Retinal pigment epithelial cell (primary cell): ENCODE measurements at places on chromosomes 1 and 21.
A peak's percentile ranks its signal among the peaks of the same experiment; 100 is the strongest.

- no peak for DNase-seq
Measured at GRCh38 chr1:112318698-112319370, 77.2 kb upstream of the CTTNBP2NL start.

DNA sequence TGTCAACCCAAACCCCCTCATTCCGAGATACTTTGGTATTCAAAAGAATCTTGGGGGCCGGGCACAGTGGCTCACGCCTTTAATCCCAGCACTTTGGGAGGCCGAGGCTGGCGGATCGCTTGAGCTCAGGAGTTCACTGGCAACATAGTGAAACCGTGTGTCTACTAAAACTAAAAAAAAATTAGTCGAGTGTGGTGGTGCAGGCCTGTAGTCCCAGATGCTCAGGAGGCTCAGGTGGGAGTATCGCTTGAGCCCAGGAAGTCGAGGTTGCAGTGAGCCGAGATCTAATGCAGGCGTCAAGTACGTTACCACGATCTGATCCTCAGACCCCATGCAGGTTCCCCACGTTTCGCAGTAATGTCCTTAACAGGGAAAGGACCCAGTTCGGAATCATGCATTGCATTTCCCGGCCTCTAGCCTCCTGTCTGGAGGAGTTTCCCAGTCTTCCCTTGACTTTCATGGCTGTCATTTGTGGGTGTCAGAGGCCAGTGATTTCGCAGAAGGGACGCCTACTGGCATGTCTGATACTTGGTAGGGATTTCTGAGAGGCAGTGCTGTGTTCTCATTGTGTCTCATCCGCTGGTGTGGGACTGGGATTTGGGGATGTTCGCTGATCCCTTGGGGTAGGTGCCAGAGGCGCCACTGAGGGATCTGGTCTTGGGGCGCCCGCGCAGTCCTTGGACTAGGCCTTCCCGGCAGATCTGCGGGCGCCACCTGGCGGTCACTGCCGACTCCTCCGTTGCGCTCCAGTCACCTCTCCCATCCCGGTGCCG lies 39.3 kb upstream of the HMGN1 start:
- DNase-seq = peak; percentile 33

GRCh38 chr1:9182784-9183257 lies 51.8 kb upstream of the H6PD start:
- no peak for DNase-seq

- no peak for DNase-seq
Measured at GRCh38 chr1:154342132-154342531, 16.8 kb downstream of the ATP8B2 start.

DNA sequence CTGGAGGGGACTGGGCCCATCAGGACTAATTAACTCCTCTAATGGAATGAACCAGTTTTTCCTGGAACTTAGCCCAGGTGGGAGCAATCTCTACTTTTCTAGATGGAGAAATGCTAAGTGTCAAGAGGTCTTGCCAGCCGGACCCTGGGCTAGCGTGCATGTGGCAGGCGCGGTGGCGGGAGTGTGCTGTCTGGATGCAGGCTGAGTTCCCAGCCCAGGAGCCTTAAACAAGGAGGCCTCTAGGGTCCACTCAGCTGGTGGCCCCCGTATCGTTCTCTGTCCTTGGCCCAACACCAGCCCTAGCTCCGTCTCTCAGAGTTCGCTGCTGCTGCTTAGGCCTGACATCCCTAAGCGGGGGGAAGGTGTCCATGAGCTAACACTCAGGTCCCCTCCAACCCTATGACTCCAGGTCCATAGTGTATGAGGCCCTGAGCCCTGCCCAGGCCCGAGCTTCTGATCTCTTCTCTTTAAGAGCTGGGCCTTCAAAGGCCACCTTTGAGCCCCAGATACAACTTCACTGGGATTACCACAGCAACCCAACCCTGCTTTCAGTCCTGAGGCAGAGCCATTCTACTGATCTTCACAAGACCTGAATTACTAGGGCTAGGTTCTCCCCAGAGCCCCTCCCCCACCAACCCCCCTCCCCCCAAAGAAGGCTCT lies 3.7 kb upstream of the KCNC4 start:
- DNase-seq = no peak

- DNase-seq = no peak
Measured at GRCh38 chr1:84344286-84344685, 42.8 kb downstream of the SAMD13 start.

- no peak for DNase-seq
Measured at GRCh38 chr1:202289009-202289408, 52.7 kb downstream of the UBE2T start.

DNA sequence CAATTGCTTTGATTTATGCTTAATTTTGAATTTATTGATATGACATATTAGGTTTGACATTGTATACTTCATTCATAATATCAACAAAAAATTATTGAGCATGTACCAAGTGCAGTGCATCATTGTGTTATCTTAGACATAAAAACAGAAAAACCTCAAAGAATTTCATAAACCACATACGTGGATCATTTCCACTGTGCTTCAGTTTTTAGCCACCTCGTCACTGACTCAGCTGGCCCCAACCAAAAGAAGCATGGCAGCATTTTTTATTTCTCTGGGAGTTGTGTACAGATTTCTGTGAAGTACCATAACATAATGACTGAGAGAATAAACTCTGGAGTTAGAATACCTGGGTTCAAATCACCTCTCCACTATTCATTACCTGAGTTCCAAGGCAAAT lies 95.6 kb upstream of the C1orf87 start:
- DNase-seq = no peak

GRCh38 chr1:99650773-99651437 lies 5.0 kb downstream of the PALMD start:
- peak; percentile 77 for DNase-seq

GRCh38 chr1:209845408-209845725 lies 17.6 kb downstream of the UTP25 start:
- no peak for DNase-seq

DNA sequence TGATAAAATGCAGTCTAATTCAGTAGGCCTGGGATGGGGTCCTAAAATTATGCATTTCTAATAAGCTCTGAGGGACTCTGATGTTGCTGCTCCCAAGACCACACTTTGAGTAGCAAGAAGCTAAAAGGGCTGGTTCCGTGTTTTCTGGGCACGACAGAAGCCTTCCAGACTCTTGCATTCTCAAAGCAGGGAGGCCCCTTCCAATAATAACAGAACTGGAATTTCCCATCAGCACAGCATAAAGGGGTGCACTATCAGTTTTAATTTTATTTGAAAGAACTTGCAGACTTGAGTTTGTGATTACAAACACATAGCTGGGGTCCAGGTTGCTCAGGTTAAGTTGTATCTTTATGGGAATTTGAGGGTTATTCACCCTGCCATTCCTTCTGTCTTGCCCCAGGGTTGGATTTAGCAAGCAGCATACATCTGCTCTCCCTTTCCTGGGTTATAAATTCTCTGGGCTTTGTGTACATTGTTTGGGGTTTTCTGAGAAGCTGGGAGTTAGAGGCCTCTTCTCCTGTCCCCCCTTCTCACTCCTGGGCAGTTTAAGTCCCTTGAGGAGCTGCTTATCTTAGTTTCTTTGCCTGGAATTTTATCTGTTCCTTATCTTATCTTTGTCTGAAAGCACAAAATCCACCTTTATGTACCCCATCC lies 94.2 kb upstream of the SLC2A1 start:
- DNase-seq = no peak

GRCh38 chr21:26599261-26599660 lies 26.2 kb upstream of the CYYR1 start:
- DNase-seq = no peak

- no peak for DNase-seq
Measured at GRCh38 chr1:10651389-10651766, 145.1 kb downstream of the CASZ1 start.

- no peak for DNase-seq
Measured at GRCh38 chr1:5029136-5029535, 374.7 kb downstream of the AJAP1 start.

- no peak for DNase-seq
Measured at GRCh38 chr1:13435458-13435857, 25.2 kb downstream of the PRAMEF20 start.

- DNase-seq = no peak
Measured at GRCh38 chr1:232835166-232835565, 29.9 kb downstream of the MAP10 start.

- no peak for DNase-seq
Measured at GRCh38 chr1:66695116-66695515, 57.1 kb upstream of the DYNLT5 start.

GRCh38 chr1:4422504-4423289 lies 231.7 kb upstream of the AJAP1 start:
- DNase-seq = no peak

DNA sequence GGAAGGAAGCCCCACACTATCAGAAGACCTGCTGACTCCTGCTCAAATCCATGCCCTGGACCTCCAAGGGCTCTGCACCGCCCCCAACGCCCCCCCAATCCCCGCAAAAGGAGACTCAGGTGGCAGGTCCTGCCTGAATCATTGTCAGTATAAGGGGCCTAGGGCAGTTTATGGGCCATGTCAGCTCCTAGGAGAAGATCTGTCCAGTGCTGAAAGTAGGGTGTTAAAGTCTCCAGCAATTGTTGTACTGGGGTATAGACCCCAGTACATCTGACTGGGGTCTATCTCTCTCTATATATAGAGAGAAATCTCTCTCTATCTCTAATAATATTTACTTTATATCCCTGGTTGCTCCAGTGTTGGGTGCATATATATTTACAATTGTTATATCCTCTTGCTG lies 12.1 kb upstream of the OLIG2 start:
- no peak for DNase-seq

DNA sequence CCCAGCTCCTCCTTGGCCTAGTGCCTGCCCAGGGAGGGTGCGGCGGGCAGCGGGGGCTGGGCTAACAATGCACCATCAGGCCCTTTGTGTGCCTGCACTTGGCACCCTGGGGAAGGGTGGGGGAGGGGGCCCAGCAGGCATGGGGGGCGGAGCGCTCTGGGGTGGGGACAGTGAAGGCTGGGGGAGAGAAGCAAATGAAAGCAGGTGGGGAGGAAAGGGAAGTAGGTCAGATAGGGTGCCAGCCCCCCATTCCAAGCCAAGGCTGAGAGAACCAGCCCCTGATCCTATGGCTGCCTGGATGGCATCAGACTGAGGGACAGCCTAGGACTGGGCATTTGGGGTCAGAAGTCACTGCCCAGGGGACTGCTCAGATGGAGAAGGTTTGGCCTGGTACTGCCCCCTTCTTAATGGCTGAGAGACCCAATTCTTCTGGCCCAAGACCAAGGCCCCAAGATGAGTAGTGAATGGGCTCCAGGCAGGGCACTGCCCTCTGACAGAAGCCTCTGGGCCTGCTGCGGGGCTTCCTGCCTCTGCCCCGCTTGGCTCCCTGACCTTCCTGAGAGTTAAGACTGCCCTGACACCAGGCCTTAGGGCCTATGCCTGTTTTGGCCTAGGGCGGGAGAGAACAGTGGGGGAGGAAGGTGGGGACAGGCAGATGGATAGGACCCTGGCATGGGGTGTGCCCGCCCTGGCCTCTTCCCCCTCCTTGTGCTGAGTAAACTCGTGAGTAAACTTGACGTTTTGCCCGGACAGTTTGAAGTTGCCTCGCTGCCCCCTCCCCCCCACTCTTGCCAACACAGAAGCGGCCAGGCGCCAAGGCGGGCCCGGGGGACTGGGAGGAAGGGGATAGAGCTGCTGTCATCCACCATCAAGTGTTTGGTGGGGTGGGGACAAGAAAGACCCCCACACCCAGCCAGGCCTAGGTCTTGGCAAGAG lies 2.7 kb downstream of the ZBTB7B start:
- no peak for DNase-seq

- DNase-seq = no peak
Measured at GRCh38 chr1:7587773-7588456, 183.2 kb upstream of the VAMP3 start.

- DNase-seq = no peak
Measured at GRCh38 chr1:9361630-9362260, 69.1 kb downstream of the SPSB1 start.

DNA sequence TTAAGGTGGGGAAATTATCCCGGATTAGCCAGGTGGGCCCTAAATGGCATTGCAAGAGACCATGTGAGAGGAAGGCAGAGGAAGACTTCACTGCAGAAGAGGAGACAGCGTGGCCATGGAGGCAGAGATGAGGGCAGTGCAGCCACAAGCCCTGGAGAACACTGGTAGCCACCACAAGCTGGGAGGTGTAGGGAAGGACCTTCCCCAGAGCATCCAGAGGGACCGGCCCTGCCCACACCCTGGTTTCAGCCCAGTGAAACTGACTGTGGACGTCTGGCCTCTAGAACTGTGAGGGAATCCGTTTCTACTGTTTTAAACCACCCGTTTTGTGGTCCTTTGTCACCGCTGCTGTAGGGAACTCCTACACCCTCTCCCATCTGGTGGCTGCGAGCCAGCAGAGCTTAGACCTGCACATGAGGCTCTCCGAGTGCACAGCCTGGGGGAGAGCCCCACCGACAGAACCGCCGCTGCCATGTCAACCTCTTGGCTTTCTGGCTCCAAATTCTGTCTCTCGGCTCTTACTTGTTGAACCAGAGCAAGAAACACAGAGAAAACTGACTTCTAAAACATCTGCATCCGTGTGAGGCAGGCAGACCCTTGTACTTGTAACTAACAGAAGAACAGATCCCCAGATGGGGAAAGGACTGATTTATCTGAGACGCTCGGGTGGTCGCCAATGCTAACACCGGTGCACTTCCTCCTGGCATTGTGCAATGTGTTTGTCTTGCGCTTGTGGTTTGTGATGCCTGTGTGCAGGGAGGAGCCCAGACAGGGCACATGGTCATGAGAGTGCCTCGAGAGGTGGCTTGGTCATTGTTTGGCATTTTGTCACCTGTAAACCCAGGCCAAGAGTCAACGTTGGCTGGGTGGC lies 90.8 kb upstream of the TMPRSS2 start:
- no peak for DNase-seq

DNA sequence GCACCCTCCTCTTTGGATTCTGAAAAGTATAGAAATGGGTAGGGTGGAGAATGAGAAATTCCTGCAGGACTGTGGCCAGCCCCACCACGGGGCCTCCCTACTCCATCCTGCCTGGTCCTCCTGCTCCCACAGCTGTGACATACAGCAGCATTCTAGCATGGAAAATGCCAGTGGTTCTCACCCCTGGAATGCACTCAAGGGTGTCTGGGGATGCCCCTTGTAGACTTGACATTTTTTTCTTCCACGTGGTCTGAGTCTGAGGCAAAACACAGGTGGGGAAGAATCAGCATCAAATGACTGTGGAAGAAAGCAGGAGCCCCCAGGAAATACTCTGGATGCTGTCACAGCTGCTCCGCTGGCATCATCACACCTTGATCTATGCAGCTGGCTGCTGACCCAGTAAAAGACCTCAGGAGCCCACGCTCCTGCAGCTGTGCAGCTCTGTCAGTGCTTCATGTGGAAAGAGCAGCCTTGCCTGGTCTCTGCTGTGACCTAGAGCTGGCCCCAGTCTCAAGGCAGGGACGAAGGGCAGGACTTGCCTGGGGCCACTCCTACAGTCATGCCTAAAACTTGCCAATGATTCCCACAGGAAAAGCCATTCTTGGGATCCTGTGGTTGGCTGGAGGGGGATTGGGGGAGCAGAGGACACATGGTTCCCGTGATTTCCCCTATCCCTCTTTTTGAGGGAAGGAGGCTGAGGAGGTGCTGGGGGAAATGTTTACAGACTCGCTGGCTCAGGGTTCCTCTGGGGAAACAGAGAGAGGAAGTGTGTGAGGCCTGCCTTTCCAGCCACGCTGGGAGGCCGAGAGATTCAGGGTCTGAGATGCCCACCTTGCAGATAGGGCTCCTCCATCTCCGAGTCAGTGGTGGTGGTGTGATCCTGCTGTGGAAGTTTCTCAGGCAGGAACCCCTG lies 10.8 kb upstream of the A3GALT2 start:
- no peak for DNase-seq

- no peak for DNase-seq
Measured at GRCh38 chr1:85417017-85417416, 47.9 kb downstream of the DDAH1 start.
